ENCODE measurements at places on chromosomes 11 and 22.

DNA sequence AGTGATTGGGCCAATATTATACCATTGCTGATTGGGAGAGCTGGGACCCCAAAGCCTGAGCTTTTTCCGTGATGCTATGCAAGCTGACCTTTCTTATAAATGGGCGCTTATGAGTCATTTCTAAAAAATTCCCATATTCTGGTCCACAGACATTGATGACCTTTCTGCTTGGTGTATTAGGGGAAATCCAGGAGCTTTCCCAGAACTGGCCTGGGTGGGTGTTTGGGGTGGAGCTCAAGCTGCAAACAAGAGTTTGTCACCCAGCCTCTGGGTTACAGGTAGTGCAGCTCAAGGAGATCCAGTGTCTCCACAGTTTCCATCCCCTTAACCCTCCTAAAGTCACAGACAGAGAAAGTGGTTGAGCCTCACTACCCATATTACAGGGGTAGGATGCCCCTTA, 67.7 kb downstream of the CCDC81 start:
- DNase-seq = no peak

GRCh38 chr22:39706376-39707140, 136.0 kb downstream of the CACNA1I start:
- DNase-seq = no peak

- DNase-seq = no peak
These were observed 107.6 kb downstream of the TRPC6 start for GRCh38 chr11:101476191-101476590.

DNA sequence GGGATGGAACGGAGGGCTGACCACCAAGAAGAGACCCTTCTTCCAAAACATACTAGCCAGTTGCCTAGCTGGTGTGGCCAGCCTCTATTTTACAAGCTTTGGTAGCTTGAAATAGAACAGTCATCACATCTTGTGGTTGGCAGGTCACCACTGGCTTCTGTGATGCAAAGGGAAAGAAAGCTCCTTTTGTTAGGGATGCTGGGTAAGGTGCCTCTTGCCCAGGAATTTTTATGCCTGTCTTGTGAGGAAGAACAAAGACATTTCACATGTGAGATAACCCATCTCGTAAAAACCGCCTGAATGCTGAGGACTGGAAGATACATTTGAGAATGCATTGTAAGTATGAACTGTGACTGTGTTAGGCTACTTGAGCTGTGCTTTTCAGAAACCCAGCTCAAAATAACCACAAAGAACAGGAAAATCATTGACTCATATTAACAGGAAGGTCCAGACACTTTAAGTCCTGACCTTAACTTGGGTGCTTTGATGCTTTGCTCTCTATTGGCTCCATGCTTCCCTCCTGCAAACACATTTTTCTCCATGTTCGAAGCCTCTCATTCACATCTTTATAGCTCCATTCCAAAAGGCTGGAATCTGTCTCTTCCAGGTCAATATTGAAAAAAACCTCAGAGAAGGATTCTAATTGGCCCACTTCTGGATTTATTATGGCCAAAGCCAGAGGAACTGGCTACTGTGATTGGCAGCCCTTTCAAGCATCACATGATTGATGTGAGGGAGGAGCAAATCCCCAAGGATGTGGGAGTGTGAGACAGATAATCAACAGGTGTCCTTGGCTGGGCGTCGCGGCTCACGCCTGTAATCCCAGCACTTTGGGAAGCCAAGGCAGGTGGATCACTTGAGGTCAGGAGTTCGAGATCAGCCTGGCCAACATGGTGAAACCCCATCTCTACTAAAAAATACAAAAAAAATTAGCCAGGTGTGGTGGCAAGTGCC, 53.9 kb downstream of the MICAL2 start:
- DNase-seq = no peak

DNA sequence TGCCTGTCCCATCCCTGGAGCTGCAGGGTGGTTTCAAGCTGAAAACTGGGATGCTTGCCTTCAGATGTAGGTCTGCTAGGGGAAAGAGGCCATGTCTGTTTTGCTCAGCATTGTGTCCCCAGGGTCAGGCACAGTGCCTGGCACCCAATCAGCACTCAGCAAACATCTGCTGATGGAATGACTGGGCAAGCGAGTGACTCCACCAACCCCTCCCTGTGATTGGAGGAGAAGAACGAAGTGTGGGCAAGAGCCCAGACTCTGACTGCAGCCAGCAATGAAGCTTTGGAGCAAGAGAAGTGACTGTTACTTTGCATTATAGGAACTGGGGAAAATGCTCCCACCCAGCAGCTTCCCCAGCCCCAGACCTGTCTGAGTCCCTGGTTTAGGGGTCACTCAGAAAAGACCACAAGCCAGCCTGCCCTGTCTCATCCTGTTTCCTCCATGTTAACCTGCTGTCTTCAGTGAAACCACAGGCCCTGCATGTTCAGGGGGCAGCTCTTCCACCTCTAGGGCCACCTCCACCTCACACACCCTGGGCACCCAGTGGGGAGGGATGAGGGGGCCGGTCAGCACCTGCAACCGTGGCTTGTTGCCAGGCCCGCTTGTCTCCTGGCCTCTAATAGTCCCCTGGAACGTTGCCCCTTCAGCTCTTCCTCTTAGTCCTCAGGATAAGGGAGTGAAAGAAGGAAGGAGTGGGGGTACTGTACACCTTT, 147.4 kb downstream of the TRIM29 start:
- DNase-seq = no peak

DNA sequence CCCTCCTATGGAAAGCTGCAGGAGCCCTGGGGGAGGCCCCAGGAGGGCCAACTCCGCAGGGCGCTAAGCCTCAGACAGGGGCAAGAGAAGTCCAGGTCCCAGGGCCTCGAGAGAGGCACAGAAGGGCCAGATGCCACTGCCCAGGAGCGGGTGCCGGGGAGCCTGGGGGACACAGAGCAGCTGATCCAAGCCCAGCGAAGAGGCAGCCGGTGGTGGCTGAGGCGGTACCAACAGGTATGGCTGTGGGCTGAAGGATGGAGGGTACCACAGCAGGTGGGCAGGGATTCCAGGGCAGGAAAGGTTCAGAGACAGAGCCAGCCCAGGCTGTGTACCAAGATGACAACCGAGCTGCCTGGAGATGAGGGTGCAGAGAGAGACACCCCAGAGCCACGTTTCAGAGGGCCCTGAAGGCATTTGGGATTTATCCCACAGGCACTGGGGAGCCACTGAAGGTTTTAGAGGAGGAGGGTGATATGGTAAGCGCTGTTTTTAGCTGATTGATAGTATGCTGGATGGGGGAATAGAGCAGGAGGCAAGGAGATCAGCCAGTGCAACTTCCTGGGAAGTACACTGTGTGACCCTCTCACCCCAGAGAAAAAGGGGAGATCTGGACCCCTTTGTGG, 412 bp downstream of the C11orf86 start:
- no peak for DNase-seq

GRCh38 chr22:44337678-44338004, 24.9 kb upstream of the SHISAL1 start:
- DNase-seq = no peak

DNA sequence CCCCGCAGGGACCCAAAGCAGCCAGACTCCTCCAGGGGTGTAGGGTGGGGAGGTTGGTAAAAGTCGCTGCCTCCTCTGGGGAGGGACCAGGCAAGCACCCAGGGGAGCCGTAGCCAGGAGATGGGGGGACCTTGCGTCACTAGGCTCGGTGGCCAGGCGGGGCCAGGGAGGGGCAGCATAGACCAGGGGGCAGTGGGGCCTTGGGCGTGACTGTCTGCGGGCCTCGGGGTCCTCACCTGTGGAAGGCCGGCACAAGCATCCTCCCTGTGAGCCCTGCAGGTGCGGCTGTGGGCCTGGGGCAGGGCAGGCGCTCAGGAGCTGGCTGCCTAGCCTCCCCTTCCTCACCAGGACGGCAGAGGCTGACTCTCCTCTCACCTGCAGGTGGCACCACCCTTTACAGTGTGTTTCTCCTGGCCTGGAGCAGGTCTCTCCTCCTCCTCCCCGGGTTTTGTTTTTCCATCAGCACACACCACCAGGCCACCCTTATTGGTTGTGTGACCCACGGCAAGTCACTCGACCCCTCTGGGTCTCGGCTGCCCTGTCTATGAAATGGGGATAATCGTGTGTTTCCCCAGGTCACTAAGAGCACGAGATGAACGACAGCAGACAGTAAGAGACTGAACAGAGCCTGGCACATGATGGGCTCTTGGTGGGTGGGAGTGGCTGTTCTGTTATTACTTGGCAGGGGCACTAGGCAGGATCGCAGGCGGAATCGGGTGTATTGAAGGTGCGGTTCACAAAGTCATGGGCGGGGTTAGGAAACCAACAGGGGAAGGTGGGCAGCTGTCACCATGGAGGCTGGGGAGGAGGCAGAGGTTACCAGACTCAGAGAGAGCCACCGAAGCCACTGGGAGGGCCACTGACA, 52.7 kb downstream of the FLRT1 start:
- peak; percentile 5 for DNase-seq

- DNase-seq = no peak
These were observed 102.2 kb downstream of the NAT10 start for GRCh38 chr11:34207487-34208180.

DNA sequence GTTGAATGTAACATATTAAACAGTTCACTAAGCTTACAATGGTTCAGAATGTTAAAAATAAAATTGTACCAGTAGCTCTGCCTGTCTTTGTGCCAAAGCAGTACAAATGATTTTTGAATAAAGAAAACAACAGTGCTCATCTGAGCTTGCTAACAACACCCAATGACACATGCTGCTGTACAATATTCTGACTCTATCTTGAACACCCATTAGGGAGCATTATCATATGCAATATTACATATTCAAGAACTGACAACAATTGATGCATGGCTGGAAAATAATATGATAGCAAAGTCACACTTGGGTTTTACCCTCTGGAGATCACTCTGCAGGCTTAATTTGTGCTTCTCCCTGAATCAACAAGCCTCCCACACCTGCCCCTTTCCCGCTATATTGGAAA, 953.7 kb downstream of the OPCML start:
- DNase-seq = no peak

DNA sequence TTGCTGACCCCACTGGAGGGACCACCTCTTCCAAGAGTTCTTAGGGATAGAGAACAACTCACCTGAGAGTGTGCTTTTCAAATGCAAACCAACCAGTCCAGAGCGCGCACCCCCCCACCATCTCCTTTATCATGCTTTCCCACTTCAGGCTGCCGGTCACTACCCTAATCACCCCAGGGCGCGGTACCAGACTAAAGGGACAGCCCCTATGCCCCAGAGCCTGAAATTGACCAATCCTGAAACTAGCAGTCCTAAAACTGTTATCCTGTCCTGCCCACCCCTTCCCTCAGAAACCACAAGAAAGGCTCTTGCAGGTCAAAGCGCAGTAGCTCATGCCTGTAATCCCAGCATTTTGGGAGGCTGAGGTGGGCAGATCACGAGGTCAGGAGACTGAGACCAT, 37.0 kb downstream of the NEAT1 start:
- DNase-seq = no peak

DNA sequence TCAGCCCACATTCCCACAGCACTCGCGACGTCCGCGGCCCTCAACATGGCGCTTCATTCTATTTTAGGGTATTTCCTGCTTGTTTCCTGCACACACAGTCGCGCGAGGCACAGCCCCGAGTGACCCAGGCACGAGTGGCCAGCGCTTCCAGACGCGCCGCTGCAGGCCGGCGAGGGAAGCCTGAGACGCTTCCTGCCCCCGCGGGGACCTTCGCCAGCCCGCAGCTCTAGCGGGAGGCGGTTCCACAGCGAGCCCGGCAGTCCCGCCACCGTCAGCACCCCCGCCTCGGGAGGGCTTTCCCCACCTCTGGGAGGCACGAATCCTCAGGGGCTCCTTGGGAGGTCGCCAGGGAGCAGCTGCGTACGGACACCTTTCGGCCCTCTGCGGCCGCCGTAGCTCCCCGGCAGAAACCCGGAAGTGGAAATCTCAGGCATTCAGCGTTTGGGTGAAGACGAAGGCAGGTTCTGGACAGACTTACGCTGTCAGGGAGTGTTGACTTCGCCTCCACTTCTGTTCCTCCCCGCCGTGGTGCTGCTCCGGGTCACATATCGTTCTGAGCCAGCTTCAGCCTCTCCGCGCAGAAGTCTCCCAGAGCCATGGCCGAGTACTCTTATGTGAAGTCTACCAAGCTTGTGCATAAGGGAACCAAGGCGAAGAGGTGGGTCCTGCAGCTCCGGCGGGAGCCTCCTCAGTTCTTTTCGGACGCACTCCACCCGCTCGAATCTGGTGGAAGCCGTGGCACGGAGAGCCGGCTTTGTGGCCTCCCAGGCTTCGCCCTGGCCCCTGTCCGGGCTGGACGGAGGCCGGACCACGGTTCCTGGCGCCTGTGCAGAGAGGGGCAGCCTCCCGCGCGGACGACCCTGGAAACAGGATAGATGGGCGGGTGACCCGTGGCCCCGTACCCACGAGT, 2925.9 kb upstream of the OR11H1 start:
- no peak for DNase-seq

DNA sequence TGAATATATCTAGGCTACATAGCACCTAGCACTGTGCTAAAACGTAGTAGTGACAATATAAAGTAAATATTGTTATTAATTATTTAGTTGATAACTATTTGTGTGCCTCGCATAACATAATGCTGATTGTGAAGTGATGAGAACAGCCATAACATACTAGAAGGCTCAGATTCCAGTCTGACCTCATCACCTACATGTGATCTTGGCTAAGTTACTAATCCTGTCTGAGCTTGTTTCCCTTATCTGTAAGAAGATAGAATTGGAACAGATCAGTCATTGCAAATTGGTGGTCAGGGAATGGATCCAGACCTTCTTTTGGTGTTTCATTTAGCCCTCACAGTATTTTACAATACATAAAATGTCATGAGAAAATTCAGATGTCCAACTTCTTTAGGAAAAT, 103.4 kb upstream of the SEZ6L start:
- no peak for DNase-seq

GRCh38 chr11:24457985-24458384, 38.9 kb upstream of the LUZP2 start:
- DNase-seq = no peak

- DNase-seq = no peak
These were observed 643.6 kb downstream of the ETS1 start for GRCh38 chr11:127943763-127944162.

DNA sequence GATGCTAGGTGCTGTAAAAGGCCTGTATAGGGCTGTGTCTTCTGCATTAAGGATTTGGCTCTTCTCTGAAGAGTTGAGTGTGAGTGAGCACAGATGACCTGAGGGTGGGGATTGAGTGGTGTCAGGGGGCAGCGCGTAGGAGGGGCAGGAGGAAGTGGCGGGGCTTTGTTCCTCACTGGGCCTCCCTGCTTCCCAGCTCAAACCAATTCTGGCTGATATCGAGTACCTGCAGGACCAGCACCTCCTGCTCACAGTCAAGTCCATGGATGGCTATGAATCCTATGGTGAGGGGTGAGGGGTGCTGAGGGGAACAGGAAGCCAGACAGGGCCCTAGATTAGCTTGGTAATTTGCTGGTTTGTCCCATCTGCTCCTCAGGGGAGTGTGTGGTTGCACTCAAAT, 9.1 kb downstream of the PHOX2A start:
- DNase-seq = no peak

DNA sequence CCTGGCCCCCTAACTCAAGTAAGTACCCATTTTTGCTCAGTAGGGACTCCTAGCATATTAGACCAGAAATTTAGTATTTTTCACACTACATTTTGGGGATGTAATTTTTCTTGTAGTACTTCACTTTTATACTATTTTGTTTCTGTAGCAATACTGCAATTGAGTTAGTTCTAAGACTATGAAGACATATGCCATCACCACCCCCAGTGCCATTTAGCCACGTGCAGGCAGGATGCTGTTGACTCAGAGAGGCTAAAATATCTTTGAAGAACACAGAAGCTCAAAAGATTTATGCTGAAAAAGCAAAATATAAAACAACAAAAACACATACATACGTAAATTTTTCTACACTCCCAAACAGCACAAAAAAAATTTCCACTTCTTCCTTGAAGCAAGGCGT, 29.1 kb upstream of the DLAT start:
- no peak for DNase-seq

- no peak for DNase-seq
These were observed 3.3 kb downstream of the SPI1 start for GRCh38 chr11:47375020-47375419.
